ENCODE measurements at places on chromosomes 16 and 17. TPM values are rescaled to one million over a fixed set of nuclear protein-coding genes. Genes with fewer than 3 reads are reported as not detected.

The ERN1 gene
- total RNA-seq, result 5.7 TPM

The SEPTIN1 gene
- not detected for total RNA-seq

The NTN3 gene
- total RNA-seq, result 1.8 TPM

The NACA2 gene
- not detected for total RNA-seq

The HOXB2 gene
- 12.1 TPM for total RNA-seq

The CYB5B gene
- total RNA-seq, result 60.8 TPM

The GSPT1 gene
- total RNA-seq, result 72.8 TPM

DNA sequence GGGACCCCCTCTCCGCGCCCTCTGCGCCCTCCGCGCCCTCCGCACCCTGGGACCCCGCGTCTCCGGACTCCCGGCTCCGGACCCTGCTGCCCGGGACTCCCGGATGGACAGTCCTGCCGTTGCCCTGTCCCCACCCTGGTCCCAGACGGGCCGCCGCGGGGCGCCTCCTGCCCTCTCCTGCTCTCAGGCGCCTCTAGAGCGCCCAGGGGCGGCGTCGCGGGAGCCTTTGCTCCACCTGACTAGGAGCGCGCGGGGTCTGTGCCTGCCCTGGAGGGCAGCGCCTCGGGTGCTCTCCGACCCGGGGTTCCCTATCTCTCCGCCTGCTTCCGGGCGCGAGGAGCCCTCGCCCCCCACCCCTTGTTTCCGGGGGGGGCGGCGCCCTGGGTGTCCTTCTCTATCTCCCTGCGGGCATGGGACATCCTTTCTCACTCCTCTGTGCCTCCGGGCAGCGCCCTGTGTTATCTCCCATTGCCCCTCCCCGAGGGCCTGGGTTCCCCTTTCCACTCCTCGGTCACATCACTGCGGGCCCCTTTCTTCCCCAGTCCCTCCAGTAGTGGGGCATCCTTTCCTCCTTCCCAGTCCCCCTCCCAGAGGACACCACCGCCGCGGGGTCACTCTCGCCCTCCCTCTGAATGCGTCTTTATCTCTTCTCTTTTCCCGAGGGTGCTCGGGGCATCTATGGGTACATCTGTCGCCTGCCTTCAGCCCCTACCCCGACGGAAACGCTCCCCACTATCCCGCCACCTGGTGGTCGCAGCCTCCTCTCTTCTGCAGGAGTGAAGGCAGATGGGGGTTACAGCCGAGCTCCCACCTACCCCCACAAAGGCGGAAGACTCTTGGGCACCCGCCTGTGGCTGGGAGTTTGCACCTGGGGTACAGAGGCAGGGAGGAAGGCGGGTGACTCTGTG lies 875 bp downstream of the PRKCB start:
- DNase-seq, result no peak

- DNase-seq, result no peak
Observed at GRCh38 chr17:61459142-61459809, 7.1 kb downstream of the TBX4 start.

- DNase-seq, result no peak
Observed at GRCh38 chr17:57701124-57701523, 44.0 kb downstream of the CCDC182 start.

- DNase-seq, result no peak
Observed at GRCh38 chr17:59026176-59026939, 80.3 kb downstream of the TRIM37 start.

DNA sequence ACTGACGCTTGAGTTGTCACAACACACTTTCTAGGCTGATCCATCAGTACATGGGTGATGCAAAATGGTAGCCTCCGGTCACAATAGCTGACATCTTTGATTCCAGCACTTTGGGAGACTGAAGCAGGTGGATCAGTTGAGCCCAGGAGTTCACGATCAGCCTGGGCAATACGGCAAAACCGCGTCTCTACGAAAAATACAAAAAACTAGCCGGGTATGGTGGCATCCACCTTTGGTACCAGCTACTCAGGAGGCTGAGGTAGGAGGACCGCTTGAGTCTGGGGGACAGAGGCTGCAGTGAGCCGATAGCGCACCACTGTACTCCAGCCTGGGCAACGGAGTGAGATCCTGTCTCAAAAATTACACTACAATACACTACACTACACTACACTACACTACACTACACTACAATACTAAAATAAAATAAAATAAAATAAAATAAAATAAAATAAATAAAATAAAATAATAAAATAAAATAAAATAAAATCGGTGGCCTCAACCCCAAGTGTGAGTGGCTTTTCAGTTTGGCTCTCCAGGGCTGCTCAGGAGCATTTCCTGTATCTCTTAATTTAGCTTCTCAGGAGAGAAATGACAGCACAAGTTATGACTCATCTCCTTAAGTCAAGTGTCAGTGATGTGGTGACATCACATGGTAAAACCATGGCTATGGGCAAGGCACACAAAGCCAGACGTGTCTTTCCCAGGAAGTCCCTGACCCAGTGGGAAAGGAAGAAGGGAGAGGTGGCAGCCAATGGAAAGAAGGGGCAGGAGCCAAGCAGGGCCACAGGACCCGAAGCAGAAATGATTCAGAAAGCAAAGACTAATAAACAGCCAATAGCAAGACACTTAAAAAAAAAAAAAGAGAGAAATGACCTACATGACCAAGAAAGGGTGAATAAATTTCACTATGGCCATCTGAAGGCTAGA lies 75.3 kb upstream of the TBC1D3K start:
- DNase-seq, result peak; percentile 77

GRCh38 chr17:44522883-44523671 lies 19.9 kb upstream of the GPATCH8 start:
- peak; percentile 86 for DNase-seq

DNA sequence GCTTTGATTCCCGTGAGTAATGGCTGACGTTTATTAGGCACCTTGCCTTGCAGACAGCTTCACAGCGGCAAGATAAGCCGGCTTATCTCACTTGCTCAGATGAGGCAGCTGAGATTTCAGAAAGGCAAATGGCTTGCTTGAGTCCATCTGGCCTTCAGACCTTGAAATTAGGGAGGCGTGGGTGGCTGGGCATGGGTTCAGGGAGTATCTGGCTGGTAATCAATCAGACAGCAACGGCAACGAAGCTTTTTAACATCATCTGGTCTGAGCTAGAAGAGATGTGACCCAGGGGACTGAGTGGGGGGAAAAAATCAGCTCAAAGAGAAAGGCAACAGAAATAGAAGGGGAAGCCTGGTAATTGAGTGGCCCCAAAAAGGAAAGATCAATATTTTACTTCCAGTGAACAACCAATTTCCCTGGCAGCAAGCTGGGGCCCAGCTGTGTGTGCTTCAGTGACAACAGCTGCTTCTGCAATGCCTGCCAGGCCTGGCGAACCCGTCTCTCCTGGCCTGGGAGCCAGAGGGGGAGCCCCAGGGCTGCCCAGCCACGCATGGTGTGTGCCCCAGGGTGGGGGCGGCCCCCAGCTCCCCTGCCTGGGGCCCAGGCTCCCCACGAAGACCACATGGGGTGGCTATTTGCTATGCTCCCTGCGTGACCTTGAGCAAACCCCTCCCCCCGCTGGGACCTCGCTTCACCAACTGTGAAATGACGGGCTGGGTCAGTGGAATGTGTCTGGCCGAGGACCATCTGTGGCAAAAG lies 34.0 kb downstream of the RAB11FIP4 start:
- DNase-seq, result no peak

- DNase-seq, result peak; percentile 46
Observed at GRCh38 chr16:47258874-47259461, 115.2 kb upstream of the NETO2 start.

DNA sequence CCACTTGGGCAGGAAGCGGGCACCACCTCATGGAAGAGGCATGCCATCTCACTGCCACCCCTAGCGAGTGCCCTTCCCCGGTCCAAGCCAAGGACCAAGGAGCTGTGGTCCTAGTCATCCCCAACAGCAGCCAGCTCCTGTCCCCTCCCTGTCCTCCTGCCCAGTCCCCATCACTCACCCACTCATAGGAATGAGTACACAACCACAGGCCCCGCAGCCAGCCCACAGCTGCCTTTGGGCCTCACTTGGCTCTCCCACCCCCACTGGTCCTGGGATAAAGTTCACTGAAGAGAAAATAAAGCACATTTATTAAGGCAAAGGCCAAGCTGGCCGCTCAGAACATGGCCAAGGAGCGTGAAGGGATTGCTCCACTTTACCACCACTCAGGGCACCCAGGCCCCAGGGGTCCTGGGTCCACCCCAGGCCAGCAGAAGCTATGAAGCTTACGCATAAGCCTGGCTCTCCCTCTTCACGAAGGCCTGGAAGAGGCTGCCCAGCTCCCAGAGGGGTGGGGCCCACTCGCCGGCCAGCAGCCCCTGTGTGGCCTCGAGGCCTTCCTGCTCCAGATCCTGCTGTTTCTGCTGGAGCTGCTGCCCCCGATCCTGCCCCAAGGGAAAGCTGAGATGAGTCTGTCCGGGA lies 3.6 kb downstream of the SCRN2 start:
- DNase-seq, result peak; percentile 35

GRCh38 chr17:54007855-54008254 lies 185.1 kb downstream of the KIF2B start:
- DNase-seq, result no peak

GRCh38 chr17:12078791-12079190 lies 58.1 kb downstream of the MAP2K4 start:
- peak; percentile 71 for DNase-seq

GRCh38 chr16:86252596-86252995 lies 257.7 kb upstream of the FOXF1 start:
- DNase-seq, result peak; percentile 49

DNA sequence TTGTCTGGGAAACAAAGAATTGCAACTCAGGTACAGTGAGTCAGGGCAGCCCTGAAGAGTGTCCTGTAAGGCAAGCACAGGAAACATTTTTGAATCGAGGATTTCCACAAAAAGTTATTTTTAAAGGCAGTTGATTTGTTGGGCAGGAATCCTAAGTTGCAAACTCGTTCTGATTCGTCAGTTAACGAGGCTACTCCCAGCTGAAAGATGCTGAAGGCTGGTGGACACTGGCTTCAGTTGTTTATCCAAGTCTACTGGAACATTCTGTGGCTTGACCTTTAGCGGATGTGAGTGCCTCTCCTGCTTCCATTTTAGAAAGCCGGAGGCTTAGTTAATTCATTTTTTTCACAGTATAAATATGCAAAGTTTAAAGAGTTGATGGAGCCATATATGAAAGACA lies 84.2 kb downstream of the KCNJ12 start:
- no peak for DNase-seq

DNA sequence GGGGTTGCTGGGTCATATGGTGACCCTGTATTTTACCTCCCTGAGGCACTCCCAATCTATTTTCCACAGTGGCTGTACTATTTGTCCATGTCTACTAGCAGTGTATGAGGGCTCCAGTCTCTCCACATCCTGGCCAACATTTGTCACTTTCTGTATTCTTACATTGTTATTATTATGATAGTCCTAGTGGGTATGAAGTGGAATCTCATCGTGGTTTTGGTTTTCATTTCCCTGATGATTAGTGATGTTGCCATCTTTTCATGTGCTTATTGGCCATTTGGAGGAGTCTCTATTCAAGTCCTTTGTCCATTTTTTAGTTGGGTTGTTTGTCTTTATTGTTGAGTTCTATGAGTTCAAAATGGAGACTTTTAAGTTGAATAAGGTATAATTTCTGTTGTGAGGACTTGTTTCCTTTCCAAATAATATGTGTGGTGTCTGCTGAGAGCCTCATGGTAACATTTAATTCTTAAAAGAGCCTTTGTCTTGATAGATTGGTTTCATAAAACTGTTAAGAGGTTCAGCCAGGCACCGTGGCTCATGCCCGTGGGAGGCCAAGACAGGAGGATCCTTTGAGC lies 108.2 kb downstream of the RPTOR start:
- DNase-seq, result peak; percentile 37

DNA sequence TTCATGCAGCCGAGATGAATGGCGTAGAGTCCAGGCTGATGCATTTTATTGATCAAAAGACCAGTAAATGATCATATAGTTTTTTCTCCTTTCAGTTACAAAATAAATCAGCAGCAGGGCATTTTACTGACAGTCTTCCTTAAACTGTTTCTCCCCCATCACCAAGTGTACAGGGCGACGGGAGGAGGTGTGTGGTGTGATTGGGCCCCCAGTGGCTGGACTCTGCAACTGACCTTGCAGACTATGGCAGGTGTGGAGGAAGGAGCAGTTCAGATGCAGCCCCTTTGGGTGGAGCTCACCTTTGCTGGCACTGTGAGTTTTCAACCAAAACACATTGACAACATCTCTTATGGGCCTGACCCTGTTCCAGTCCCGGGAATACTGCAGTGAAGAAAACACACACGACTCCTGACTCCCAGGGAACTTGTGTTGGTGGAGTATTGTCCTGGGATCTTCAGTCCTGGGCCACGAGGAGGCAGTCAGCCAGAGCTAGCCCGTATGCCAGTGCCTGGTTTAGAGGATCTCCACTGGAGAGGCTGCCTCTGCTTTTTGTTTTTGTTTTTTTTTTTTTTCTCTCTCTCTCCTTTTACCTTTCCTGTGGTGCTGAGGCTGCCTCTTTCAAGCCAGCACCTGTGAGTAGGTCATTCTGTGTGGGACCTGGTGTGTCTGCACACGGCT lies 29.8 kb downstream of the KIAA0513 start:
- no peak for DNase-seq

- peak; percentile 60 for DNase-seq
Observed at GRCh38 chr17:49290690-49291359, 60.2 kb upstream of the PHOSPHO1 start.

- no peak for DNase-seq
Observed at GRCh38 chr17:78428836-78429617, 50.6 kb downstream of the PGS1 start.

GRCh38 chr17:68580236-68580770 lies 20.9 kb downstream of the FAM20A start:
- DNase-seq, result peak; percentile 91

DNA sequence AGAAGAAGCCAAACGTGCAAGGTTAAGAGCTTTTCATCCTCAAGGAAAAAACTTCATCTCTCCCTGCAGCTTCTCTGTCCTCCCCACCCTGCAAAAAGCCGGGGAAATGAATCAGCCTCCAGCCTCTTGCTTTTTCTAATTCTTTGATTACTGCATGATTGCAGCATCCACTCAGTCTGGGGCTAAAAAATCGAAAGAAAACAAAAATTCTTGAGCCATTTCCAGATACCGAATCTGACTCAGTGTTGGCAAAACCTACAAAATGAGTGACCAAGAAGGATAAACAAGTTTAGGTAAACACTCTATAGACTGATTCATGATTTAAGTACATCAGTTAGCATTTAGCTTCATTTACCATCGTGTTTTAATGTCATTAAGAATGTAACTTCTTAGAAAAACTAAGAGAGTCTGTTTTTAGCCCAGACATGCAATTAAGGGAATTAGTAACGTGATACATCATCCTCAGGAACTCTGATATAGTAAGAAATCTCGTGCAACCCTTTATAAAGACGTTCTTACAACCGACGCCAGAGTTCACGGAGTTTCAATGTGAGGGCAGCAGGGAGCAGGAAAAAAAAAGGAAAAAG lies 287.3 kb upstream of the FOXF1 start:
- DNase-seq, result peak; percentile 92

GRCh38 chr17:47604598-47604927 lies 45.2 kb upstream of the KPNB1 start:
- peak; percentile 38 for DNase-seq

GRCh38 chr16:89037261-89038152 lies 56.1 kb upstream of the ACSF3 start:
- DNase-seq, result peak; percentile 67

GRCh38 chr16:35725949-35726348 lies 2266.5 kb downstream of the TP53TG3F start:
- DNase-seq, result no peak
